ENCODE measurements at places on chromosomes 3 and 15.

- DNase-seq = no peak
These were observed 7.6 kb downstream of the FRMD4B start for GRCh38 chr3:69378112-69378802.

DNA sequence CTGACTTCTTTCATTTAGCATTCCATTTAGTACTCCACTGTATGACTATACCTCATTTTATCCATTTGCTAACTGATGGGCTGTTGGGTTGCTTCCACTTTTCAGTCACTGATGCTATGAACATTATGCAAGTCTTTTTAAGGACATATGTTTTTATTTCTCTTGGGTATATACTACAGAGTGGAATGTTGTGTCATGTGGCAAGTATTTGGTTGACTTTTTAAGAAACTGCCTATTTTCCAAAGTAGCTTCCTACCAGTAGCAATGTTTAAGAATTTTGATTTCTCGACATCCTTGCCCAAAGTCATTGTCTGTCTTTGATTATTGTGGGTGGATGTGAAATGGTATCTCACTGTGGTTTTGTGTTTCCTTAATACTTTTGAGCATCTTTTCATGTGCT is 110.1 kb upstream of the TPM1 start:
- no peak for DNase-seq

DNA sequence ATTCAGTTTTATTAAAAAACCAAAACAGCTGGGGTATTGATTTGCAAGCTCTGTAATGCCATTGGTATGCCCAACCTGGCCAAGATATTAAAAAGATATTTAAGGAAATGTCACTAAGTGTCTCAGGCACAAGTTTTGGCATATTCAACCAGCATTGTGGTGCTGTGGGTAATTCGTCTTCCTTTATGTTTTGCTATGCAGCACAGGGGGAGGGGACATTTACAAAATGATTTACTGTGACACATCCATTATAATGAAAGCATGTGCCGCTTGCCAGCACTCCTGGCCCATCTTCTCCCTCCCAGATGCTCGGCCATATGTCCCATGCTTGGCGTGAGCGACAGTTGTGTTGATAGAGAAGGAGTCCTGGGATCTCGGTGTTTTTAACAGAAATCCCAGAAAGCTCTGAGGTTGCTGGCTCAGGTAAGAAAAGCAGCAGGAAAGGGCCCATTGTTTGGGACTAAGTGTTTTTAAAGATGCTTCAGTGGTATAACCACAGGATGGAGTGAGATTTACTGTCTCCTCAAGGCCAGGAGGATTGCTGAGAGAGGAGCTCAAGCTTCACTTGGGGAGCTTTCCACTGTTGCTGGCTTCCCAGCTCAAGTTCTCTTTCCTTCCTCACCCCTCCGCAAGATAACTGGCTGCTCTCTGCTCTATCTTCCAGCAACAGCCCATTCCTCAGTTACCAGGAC is 158.2 kb upstream of the TSC22D2 start:
- no peak for DNase-seq

DNA sequence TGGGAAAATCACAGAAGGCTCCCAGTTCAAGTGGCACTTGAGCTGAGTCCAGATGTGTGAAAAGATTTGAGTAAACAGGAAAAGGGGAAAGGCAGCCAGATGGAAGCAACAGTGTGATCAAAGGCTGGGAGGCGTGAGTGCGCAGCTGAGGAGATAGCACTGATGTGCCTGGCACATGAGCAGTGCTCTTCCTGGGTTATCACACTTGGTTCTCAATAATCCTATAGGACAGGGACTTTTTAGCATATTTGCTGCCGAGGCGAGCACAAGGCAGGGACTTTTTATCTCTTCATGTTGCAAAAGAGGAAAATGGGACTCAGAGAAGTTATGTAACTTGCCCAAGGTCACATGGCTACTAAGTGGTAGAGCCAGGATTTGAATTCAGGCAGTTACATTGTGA is 39.6 kb downstream of the CORO2B start:
- DNase-seq = no peak

GRCh38 chr15:69653306-69653705 is 200.7 kb downstream of the RPLP1 start:
- no peak for DNase-seq

GRCh38 chr3:197794115-197794514 is 3.1 kb downstream of the LRCH3 start:
- no peak for DNase-seq

- no peak for DNase-seq
These were observed 152.8 kb upstream of the TBL1XR1 start for GRCh38 chr3:177350121-177350520.

DNA sequence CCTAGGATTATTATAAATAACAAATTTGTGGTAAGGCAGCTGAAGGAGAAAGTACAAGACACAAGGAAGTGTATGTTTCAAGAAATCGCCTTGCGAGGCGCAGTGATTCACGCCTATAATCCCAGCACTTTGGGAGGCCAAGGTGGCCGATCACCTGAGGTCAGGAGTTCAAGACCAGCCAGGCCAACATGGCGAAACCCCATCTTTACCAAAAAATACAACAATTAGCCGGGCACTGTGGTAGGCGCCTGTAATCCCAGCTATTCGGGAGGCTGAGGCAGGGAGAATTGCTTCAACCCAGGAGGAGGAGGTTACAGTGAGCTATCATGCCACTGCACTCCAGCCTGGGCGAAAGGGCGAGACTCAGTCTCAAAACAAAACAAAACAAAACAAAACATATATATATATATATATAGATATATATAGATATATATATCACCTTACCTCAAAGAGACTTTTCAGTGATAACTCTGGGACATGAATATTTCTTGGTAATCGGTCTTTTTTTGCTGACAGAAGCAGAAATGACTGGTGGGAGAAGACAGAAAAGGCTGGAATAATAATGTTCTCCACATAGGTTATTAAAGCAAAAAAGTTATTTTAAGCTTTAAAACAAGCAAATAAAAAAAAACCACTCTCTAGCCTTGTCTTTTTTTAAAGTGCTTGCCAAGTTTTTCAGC is 52.3 kb downstream of the TRANK1 start:
- DNase-seq = no peak

- no peak for DNase-seq
These were observed 518.9 kb downstream of the TUSC7 start for GRCh38 chr3:117228466-117228865.

- no peak for DNase-seq
These were observed 12.4 kb downstream of the TMEM41A start for GRCh38 chr3:185486394-185486793.

- no peak for DNase-seq
These were observed 8.5 kb upstream of the UBXN7 start for GRCh38 chr3:196440696-196441095.

- no peak for DNase-seq
These were observed 256.0 kb upstream of the ZPLD1 start for GRCh38 chr3:102178817-102179216.

DNA sequence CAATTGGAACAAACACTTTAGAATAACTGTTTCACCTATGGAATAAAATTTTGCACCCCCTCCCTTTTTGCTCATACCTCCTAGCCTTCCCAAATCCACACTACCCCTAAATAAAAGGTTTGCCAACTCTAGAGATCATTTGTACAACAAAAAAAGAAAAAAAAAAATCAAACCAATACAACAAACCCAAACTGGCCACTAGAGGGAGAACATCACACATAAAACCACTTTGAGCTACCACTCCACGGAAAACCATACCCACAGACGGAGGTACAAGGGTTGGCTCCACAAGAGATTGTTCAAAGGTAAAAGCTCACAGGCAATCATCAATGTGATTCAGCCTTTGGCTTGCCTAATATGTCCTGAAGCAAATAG is 47.6 kb downstream of the SETMAR start:
- DNase-seq = no peak

DNA sequence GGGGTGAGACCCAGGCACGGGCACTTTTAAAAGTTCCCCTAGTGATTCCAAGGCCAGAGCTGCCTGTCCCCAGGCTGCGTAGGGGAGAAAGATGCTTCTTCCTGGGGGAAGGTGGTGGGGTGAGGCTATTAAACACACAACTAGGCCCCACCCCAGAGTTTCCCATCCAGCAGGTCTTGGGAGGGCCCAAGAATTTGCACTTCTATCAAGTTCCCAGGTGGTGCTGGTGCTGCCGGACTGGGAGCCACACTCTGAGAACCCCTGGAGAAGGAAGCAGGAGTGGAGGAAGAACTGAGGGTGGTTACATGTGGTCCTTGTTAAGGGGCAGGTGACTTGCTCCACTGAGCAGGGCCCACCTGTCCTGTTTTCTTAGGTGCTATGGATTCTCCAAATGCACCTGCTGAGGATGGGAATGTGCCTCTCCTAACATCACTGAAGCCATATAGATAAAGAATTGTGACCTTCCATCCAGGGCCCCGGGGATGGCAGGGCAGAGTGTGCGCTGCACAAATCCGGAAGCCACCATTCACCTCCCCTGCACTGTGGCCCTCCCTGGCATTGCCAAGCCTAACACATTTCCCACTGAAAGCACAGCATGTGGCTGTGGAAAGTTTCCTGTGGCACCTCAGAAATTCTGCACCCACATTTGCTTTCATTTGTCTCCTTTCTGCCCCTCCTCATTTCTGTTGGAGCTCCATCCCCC is 111.5 kb upstream of the MEF2A start:
- no peak for DNase-seq

DNA sequence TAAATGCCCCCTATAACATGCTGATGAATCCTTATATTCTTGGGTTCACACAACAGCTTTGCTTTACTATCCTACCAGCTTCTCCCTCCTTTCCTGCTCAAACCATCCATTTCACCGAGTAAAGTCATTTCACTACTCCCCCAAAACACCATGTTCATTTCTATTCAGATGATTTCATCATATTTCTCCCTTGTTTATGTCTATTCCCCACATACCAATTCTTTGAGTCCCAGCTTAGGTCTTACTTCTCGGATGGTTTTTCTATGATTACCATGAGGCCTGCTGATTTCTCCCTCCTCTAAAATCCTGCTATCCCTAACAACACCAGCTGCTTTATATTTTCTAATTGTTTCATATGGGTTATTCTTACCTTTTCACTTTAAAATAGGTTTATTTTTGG is 231.4 kb downstream of the TIGIT start:
- no peak for DNase-seq
